ENCODE measurements at places on chromosomes 12 and 14.

- no peak for DNase-seq
Measured at GRCh38 chr14:77240336-77240915, 30.6 kb downstream of the NGB start.

- DNase-seq, result no peak
Measured at GRCh38 chr12:62288328-62288727, 28.1 kb downstream of the USP15 start.

GRCh38 chr12:56487448-56488040, 417 bp downstream of the GLS2 start:
- DNase-seq, result no peak

DNA sequence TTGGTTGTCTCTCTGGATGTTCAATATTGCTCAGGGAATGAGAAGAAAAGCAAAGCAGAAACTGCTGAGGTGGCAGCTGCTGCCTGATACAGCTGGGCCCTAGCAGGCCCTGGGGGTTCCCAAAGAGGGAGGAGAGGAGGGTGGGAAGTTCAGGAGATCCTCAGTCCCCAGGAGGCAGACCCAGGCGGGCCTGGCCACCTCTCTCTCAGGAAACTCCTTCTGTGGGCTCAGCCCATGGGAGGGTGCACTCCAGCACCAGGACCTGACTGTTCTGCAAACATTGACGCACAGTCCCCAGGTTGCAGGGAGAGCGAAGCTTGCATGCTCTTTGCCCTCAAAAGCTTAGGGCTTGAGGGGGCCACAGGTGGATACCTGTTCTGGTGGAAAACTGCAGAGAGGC, 29.6 kb downstream of the IRF2BPL start:
- no peak for DNase-seq

DNA sequence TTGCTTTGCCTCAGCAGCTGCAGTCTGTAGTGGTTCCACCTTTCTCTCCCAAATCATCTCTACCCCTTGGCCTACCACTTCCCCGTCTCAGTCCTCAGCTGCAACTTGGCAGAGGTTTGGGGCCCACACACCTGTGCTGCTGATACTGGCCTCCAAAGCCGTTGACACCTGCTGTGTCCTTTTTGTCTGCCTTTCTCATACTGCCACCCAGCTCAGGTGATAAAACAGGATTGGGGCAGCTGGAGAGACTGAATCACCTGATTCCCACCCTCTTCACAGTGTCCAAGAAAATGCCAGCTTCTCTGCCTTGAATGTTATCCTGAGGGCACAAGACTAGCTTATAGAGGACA, 103.7 kb downstream of the ETV6 start:
- peak; percentile 61 for DNase-seq

DNA sequence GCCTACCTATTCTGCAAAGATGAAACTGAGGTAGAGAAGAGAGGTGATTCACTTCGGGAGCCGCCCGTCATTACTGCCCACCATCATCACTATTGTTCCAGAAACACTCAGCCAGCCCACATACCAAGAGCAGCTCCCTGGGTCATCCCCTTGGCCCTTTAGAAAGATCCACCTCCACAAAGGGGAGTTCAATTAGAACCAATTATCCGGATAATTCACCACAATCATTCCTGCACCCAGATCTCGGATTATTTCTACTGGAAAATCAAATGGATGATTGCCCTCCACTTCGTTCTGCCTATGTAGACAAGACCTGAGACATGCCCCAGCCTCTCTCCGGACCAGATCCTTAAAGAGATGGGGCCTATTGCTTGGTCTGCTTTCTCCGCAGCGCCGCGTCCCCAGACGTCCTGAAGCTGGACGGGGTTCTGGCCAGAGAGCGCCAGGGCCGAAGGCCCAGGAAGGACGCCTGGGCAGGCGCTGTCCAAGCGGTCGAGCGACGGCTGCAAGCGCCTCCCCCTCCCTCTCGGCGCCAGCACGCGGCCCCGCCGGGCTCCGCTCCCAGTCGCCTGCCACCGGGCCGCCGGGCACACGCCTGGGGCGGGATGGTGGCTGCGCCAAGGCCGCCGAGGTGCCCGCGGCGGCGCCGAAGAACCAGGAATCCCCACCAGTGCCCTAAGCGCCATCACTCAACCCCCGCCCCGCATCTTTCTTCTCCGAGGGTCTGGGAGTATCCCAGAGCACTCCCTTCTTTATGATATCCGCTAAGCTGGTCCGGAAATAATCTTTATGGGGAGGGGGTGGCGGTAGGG, 1.3 kb upstream of the ASCL1 start:
- DNase-seq, result no peak

DNA sequence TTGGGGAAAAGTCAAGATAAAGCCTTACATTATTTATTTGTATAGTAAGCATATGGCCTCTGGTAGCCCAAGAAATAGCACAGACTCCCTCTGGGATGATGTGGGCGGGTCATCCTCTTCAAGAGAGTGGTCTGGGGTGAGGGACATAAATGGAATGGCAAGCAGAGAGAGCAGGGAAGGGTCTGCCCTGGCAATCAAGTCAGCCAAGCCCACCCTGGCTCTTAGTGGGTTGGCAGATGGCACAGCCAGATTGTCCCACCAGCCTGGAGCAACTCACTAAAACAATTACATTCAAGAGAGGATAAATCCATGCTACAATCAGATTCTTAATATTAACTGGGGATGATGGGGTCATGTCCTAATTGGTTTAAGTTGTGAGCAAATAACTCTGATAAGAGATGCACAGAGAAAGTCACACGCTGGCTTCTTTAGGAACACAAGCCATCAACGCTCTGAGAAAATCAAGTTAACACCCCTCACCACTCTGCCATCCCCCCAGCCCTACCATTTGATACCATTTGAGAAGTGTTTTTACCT, 2.8 kb upstream of the PELI2 start:
- DNase-seq, result no peak

DNA sequence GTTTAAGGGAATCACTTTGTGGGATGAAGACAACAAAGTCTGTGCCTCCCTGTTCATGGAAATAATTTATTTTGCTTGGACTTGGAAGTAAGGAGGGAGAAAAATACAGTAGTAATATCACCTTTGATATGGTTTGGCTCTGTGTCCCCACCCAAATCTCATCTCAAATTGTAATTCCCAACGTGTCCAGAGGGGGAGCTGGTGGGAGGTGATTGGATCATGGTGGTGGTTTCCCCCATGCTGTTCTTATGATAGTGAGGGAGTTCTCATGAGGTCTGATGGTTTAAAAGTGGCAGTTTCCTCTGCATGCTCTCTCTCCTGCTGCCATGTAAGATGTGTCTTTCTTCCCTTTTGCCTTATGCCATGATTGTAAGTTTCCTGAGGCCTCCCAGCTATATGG, 460.7 kb downstream of the NOVA1 start:
- no peak for DNase-seq

DNA sequence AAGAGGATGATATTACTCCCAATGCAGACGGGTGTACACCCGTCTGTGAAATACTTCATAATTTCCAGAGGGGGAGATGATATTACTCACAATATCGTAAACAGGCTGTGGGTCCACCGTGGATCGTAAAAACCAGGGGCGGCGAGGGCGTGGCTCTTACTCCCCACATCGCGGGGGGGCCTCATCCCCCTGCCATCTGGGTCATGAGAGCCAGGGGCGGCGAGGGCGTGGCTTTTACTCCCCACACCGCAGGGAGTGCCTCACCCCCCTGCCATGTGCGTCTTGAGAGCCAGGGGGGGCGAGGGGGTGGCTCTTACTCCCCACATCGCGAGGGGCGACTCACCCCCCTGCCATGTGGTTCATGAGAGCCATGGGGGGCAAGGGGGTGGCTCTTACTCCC, 86.2 kb upstream of the GNG2 start:
- no peak for DNase-seq

DNA sequence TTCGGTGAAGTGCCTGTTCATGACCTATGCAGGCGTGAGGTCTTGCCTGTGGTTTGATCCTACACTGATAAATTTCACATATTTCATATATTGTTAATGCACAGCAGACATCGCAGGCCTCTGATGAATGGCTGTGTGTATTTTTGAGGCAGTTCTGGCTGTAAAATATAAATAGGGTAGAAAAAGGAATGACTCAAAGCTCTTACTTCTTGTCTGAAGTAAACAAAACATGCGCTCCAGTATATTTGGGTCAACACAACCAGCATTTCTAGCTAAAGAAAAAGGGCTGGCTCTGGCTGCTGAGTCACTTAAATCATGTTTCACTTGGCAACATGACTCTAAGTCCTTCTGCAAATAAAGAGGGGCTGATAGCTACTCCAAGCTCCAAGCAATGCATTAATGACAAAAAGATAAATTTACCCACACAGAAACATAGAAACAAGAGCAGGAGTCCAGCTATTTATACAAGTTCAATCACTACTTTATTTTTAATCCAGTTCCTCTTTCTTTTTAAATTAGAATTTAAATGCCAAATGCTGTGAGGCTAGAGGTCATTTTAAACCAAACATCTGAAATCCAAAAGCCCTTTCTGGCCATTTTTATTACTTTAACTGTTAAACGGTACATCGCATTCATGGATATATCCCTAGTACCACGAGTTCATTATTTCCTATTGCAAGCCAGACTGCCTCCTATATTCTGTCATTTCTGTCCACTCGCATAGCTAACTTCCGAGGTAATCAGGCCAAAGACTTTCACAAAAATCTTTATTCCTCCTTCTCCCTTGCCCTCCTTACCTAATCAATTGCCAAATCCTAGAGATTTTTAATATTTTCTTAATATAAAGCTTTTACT, 54.3 kb upstream of the TMCC3 start:
- no peak for DNase-seq

- DNase-seq, result no peak
Measured at GRCh38 chr12:20681334-20681733, 13.8 kb upstream of the SLCO1C1 start.

DNA sequence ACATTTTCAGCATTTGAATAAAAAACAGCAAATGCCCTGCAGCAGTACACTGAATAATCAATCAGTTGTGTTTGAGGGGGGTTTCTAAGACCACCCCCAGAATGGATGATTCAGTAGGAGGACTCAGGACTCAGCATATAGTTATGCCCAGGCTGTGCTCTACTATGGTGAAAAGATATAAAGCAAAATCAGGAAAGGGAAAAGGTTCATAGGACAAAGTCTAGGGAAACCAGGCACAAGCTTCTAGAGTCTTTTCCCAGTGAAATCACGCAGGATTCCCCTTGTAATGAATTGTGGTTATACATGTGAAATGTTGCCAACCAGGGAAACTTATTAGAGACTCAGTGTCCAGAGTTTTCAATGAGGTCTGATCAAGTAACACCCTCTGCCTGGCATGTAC, 25.0 kb upstream of the SLC17A8 start:
- no peak for DNase-seq

DNA sequence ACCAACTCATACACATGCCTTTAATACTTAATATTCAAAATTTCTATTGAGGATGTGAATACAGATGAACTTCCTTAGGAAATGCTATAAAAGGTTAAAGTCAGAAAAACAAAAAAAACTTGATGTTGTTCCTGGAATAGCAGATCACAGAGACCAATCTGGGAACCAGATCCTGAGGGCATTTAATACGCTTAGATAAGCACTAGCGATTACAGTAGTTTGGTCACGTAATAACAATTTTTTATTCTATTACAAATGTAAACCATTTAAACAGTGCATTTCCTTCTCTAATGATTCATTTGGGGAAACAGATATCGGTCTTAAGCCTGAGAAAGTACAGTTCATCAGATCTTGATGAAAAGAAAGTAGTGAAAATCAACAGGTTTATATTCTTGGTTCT, 30.8 kb upstream of the ABCC9 start:
- DNase-seq, result no peak

- DNase-seq, result no peak
Measured at GRCh38 chr12:105575235-105575634, 244.7 kb downstream of the C12orf75 start.

Measured in thymus (tissue), 14 donors.